Esophagus muscularis mucosa (tissue), 4 donors: ENCODE measurements at places on chromosomes 2 and 18. TPM values are rescaled to one million over a fixed set of nuclear protein-coding genes. Genes with fewer than 3 reads are reported as not detected.

Gene TFPI
- total RNA-seq = 62.2 TPM

DNA sequence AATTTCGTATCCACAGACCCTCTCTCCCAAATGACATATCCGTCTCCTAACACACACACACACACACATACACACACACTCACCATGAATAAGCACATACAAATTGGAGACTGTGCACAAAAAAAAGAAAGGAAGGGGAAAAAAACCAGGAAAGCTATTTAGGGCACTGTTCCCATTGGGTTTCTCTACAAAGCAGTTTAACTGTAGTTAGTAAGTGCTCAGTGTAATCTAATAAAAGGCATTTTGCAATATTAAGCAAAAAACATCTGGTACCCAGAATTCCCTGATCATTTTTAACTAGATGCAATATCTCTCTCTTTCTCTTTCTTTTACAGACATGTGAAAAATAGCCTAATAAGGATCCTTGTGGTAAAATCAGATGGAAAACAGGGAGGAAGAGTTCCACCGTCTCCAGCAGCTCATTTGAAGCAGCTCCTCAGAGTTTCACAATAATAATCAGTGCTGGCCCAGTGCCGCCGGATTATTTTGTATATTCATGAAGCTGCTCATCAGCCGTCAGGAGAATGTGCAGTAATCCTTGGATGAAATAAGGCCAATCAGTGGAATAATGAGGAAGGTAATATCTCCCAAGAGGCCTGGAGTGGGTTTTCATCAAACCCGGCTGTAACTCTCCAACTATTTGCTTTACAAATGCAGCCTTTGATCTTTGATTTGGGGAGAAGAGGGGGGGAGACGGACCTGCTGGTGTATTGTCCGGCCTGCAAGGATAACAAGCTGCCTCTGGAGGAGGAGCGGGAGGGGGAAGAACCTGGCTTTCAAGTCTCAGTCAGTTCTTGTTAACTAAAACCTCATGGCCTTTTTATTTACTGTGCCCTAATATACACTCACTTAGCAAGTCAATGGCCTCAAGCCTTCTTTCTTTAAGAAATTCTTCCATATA, 227.6 kb upstream of the SMIM21 start:
- no peak overlapping the region for H3K4me3 ChIP-seq
- H3K27me3 ChIP-seq = no peaks in the 10 kb centered on the region
- no peaks in the 10 kb centered on the region for H3K4me1 ChIP-seq
- H3K27ac ChIP-seq = no peak overlapping the region
- no peak for DNase-seq

- DNase-seq = no peak
- no peaks in the 10 kb centered on the region for H3K36me3 ChIP-seq
- no peak overlapping the region for H3K27ac ChIP-seq
- no peaks in the 10 kb centered on the region for H3K4me1 ChIP-seq
- peaks cover 41% of the 10 kb centered on the region for H3K27me3 ChIP-seq
These were observed 168.9 kb upstream of the SALL3 start for GRCh38 chr18:78810706-78811105.

GRCh38 chr2:22991844-22992243, 393.1 kb upstream of the KLHL29 start:
- H3K27ac ChIP-seq = no peak overlapping the region
- DNase-seq = no peak
- H3K27me3 ChIP-seq = no peaks in the 10 kb centered on the region
- H3K4me3 ChIP-seq = no peak overlapping the region

- H3K4me3 ChIP-seq = no peak overlapping the region
- peaks cover 39% of the 10 kb centered on the region for H3K4me1 ChIP-seq
- H3K36me3 ChIP-seq = no peaks in the 10 kb centered on the region
- no peak for DNase-seq
- H3K27me3 ChIP-seq = peaks cover 4% of the 10 kb centered on the region
These were observed 2.3 kb upstream of the NPPC start for GRCh38 chr2:231928481-231928880.

- H3K27ac ChIP-seq = no peak overlapping the region
- no peaks in the 10 kb centered on the region for H3K4me1 ChIP-seq
- no peaks in the 10 kb centered on the region for H3K36me3 ChIP-seq
- H3K27me3 ChIP-seq = no peaks in the 10 kb centered on the region
- no peak overlapping the region for H3K4me3 ChIP-seq
These were observed 233.8 kb upstream of the PIK3C3 start for GRCh38 chr18:41721103-41721790.

GRCh38 chr2:187640926-187641510, 86.8 kb upstream of the TFPI start:
- H3K4me3 ChIP-seq = no peak overlapping the region
- H3K36me3 ChIP-seq = no peaks in the 10 kb centered on the region
- no peak for DNase-seq
- no peak overlapping the region for H3K27ac ChIP-seq

- DNase-seq = no peak
These were observed 41.5 kb downstream of the PMAIP1 start for GRCh38 chr18:59941331-59941730.

DNA sequence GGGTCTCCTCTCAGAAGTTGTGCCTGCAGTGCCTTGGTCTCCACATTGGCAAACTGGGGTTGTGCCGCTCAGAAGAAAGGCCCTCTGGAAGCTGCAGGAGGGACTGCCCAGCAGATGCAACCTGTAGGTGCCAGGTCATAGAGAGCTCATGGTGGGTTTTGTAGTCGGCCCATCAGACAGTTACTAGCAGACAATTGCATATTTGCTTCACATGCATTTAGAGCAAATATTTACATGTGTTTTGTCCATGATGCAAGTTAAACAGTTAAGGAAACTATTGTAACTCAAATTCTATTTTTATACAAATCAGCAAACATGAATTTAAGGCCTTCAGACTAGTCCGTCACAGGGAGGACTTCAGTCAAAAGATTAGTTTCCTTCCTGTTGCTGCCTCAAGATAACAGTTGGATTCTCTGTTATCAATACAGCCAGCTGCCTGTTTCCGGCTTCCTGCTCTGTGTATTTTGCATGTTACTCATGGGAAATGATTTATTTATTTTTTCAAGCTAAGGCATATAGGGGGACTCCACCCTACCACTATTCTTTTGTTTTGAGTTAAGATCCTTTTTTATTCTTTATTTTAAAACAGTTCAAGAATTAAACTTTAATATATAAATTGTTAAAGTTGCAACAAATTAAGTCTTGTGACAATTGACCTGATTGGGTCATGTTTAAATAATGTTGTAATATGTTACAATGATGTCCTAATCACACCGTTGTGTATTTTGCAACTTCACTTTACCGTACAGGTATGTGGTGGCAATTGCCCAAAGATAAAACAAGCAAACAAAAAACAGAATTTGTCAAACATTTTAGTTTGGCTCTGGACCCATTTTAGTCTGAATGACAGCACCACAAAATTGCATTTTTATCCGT, 133.5 kb downstream of the SPTBN1 start:
- H3K27me3 ChIP-seq = no peaks in the 10 kb centered on the region
- H3K36me3 ChIP-seq = no peaks in the 10 kb centered on the region
- H3K4me1 ChIP-seq = peaks cover 80% of the 10 kb centered on the region
- no peak overlapping the region for H3K27ac ChIP-seq
- DNase-seq = no peak
- no peak overlapping the region for H3K4me3 ChIP-seq

- no peaks in the 10 kb centered on the region for H3K36me3 ChIP-seq
- H3K4me1 ChIP-seq = no peaks in the 10 kb centered on the region
- DNase-seq = peak; percentile 68
- no peaks in the 10 kb centered on the region for H3K27me3 ChIP-seq
- H3K27ac ChIP-seq = no peak overlapping the region
- no peak overlapping the region for H3K4me3 ChIP-seq
These were observed 57.9 kb downstream of the NXPH2 start for GRCh38 chr2:138722316-138722715.

GRCh38 chr18:490024-490366, 10.5 kb downstream of the COLEC12 start:
- H3K36me3 ChIP-seq = no peaks in the 10 kb centered on the region
- H3K27me3 ChIP-seq = no peaks in the 10 kb centered on the region
- H3K4me1 ChIP-seq = peaks cover 63% of the 10 kb centered on the region
- no peak for DNase-seq
- peak overlapping the region; percentile 64 for H3K27ac ChIP-seq

- H3K27me3 ChIP-seq = no peaks in the 10 kb centered on the region
- no peak overlapping the region for H3K27ac ChIP-seq
- no peak for DNase-seq
- H3K4me3 ChIP-seq = no peak overlapping the region
- peaks cover 5% of the 10 kb centered on the region for H3K36me3 ChIP-seq
These were observed 29.0 kb downstream of the PIGN start for GRCh38 chr18:62157843-62158242.

DNA sequence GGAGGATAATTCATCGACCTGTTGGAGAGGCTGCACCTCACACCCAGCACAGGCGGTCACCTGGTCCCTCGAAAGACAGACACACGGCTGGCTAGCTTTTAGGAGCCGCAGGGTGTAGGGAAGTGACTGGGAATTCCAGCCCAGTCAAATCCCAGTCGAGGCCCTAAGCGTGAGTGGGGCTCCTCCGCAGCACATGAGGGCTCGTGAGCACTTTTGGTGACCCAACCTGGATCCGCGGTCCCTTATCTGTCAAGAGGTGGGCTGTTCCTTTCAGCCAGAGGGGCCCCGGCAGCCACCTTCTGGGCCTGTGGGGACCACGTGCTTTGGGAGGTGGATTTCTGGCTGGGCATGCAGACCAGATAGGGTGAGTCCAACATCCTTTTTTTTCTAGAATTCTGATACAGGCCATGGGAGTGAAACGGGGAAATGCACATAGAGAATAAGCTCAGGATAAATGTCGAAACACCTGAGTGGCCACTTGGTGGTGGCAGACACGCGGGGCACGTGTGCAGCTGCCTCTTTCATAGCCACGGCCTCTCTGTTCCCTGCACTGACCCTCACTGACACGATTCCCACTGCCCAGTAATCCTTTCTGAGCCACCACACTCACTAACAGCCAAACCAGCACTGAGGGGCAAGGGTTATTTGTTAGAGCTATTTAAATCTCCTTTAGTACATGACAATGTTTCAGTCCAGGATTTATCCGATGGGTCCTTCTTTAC, 148.4 kb upstream of the PXDN start:
- no peaks in the 10 kb centered on the region for H3K4me1 ChIP-seq
- no peaks in the 10 kb centered on the region for H3K36me3 ChIP-seq
- H3K27me3 ChIP-seq = peaks cover 31% of the 10 kb centered on the region
- H3K27ac ChIP-seq = no peak overlapping the region
- DNase-seq = no peak
